GM12892 (cell line): ENCODE measurements at places on chromosomes 5 and 9.

DNA sequence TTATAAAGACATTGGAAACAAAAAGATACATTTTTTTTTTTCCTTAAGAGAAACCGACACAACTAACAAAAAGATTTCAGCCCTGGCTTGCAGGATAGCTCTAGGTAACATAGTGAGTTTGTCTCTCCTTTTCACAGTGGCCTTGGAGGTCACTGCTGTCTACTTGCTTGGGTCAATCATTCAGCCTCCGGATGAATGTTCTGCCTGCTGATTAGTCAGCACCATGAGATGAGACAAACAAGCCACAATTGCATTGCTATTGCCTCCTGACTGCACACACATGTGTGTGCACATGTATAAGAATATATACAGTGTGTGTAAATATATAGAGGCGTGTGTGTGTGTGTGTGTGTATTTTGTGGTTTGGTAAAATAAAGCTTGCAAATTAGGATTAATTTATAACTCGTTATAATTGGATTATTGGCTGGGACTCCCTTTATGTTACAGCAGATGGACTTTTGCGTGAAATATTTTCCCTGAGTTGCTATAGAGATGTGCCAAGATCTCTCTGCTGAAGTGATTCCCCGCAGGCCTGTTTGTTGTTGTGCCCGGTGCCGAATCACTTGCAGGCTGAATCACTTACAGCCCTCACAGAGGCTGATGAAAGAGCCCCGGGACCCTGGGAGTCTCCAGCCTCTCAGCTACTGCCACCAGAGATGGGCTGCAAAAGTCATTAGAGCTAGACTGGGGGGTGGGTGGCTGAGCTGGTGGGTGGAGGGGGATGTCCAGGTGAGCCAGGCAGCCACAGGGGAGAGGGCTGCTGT is 161.2 kb downstream of the FGF18 start:
- DNase-seq: no peak

GRCh38 chr9:108300306-108301287 is 555.2 kb downstream of the ACTL7B start:
- no peak for DNase-seq

- no peak for DNase-seq
Observed at GRCh38 chr5:71839096-71839884, 120.2 kb downstream of the CARTPT start.

- no peak for DNase-seq
Observed at GRCh38 chr5:64144425-64145215, 21.0 kb upstream of the RNF180 start.

DNA sequence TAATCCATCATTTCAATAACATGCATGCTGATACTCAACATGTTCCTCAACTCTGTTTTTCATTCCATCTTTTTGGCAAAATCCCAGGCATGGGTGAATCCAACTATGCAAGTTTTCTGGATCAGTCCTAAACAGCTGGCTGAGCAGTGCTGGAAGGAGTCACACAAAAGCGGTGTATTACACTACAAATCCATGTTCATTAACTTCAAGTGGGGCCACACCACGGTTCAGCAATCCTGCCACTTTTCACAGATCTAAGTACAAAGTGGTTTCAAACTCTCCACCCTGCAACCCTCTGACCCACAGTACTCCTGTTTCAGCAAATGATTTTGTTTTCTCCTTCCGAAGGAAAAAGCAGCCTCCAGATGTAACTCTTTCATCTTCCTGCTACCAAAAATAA is 222.5 kb downstream of the EPB41L4A start:
- DNase-seq: no peak

DNA sequence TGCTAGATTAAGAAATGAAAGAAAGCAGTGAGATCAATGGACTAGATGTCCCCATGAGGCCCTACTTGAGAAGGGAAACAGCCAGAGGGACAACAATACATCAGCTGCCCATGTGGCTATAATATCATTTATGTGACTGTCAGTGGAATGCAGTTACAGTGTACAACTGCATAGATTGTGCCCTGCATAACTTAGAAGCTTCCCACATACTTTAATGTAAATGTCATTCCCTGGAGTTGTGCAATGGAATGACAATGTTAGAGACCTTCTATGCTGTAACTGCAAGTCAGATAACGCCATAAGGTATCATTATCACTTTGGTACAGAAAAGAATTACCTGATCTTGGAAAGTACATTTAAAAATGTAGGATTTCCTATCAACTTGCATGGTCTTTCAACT is 67.4 kb downstream of the FBN2 start:
- DNase-seq: no peak

DNA sequence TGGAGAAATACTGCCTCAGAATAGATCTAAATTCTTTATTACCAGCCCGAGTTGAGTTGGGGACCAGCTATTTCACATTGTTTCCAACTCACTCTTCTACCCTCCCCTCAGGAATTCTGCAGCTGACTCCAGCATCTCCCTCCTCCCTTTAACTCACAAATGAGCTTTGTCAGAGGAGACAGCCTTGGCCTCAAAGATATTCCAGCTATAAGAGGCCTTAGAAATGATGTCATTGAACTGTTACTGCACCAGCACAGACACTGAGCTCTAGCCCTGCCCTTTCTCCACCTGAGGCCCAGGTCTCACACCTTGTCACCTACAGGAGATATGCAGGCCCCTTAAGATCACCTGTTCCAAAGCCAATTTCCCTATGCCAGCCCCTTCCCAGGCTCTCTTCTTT is 78.4 kb upstream of the ATP10B start:
- DNase-seq: no peak

DNA sequence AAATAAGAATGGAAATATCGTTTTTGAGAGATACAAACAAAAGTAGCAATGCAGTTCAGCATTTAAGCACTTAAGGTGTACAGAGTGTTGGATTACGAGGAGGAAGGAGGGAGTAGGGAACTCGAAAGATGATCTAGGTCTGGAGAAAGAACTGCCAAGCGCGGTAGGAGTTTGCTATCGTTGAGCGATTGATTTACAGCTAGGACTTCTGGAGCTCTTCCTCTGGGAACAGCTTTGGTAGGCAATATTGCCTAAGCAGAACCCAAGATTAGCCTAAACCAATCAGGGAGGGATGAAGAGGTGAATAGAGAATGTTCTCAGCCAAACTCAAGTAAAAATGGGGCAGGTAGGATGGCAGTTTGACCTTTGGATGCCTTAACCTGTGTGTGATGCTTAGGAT is 965 bp downstream of the CLTA start:
- DNase-seq: no peak

DNA sequence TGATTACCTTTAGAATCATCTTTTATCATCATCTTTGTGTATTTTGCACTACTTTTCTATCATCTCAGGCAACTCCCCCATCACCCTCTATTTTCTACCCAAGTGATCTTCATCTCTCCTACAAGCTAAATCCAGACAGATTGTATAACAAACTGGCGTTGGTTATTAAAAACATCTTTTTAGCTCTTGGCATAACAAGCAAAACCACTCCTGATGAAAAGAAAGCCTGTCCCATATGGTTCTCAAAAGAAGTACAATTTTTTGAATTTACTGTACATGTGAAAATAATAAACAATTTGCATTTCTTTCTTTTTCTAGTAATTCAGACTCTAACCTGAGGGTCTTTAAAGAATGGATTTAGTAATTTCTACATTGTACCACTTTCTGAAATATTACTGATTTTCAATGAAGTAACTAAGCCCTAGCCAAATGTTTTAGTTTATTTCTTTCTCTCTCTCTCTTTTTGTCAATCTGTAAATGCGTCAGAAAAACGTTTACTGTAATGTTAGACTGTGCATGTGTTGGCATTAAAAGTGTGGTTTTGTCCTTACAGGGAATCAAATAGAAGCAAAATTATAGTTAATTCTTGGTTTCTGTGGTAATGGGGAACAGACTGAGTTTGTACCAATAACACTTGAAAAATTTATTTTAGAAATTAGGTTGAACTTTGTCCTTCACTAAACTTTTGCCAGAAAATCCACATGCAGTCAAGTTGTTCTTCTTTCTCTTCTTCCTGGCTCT is 52.5 kb upstream of the RPS23 start:
- DNase-seq: no peak

GRCh38 chr9:108786901-108787689 is 68.7 kb downstream of the ACTL7B start:
- DNase-seq: no peak

GRCh38 chr9:137987244-137988030 is 109.9 kb downstream of the CACNA1B start:
- no peak for DNase-seq

DNA sequence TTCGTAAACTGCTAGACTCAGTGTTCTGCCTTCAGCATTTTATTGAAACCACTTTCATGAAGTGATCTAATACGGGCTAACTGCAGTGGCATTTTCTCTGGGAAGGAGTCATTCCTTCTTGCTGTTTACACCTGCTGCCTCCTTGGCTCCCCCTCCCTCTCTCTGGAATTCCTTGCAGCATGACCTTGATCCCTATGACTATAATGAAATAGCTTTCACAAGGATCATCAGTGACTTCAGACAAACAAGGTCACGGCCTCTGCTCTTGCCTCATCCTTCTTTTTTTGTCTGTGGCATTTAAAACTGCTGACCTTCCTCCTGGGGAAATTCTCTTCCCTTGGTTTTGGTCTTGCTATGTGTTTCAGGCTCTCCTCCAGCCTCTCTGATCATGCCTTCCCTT is 90.2 kb downstream of the ZNF462 start:
- DNase-seq: no peak

GRCh38 chr5:1665803-1666202 is 133.8 kb downstream of the MRPL36 start:
- DNase-seq: no peak

DNA sequence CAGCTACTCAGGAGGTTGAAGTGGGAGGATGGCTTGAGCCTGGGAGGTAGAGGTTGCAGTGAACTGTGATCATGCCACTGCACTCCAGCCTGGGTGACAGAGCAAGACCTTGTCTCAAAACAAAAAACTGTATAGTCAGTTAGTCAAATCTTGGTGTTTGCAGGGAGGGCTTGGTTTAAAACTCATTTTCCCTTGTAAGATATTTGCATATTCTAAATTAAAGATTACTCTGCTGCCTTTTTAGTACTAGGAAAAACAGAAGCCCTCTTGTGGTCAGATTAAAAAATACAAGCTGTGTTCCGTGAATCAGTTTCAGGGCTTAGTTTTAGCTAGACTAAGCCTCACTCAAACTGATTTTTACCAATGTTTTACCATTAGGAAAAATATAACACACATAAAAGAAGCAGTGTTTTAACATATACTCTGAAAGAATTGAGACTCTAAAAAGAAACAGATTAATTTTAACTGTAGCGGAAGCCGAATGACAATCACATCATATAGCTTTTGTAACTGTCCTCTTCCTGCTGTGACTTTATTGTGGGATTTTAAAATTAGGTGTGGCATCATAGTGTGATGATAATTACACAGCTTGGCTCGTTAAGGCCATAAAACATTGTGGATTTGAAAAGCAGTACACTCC is 84.9 kb upstream of the BASP1 start:
- DNase-seq: no peak

GRCh38 chr5:64869419-64869818 is 100.7 kb downstream of the CWC27 start:
- no peak for DNase-seq
